ENCODE measurements at places on chromosomes 12 and 14.

DNA sequence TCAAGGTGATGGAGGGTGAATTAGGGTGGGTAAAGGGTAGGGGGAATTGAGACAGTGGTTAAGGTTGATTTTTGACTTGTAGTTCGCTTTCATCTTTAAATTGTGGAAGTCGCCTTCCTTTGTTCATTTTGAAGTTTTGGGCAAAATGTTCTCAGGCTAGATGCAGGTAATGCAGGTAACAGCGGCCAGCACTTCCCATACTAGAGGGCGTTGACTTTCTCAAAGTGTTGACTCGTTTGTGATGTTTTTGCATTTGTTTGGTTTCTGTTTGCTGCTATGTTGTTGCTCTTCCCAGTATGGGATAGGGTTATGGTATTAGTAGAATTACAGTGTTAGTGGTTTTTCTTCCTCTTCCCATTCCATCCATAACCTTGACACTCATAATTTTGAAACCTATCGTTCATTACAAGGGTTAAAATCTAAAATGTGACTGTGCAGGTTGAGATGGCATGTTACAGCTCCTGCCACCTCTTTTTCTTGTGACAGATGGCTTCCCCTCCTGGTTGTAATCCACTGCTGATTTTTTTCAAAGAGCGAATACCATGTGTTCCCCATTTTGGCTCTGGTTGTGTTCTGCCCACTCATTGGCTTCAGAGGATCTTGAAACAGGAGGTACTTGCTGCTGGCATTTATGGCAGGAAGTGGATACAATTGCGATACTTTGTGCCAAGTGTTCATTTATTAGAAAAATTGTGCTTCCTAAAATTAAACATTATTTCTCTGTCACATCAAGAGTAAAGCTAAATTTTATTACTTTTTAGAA lies 57.1 kb downstream of the ERC1 start:
- DNase-seq: no peak

DNA sequence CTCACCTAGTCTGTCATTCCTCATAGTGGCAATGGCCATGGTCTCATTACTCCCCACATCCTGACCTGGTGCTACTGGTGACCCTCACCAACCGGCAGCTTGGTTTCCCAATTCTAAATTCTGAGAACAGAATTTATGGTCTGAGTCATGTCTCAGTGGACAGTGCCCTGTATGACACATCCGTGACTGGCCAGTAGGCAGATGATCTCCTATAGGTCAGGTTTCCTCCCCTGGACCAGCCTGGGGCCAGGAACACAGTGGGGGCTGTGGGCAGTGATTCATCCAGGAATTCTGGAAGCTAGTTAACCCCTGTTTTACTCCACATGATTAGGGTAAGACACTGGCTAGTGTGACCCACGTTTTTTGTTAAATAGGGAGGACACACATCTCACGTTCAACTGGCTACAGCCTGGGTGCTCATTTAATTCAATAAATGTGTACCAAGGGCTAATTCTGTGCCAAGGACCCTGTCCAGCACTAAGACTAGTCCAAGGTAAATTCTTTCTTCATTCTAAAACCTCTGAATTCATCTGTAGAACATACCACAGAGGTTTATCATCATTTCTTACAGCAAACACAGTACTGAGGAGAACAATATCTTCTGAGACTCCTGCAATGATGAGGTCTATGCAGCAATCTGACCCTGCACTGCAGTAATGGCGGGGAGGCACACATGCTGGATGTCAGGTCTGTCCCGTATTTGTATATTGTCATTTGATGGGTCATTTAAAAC lies 249.6 kb upstream of the TBX3 start:
- DNase-seq: no peak

- DNase-seq: no peak
Observed at GRCh38 chr12:106160915-106161314, 22.2 kb upstream of the NUAK1 start.

GRCh38 chr12:90338365-90338764 lies 616.6 kb downstream of the CCER1 start:
- no peak for DNase-seq

DNA sequence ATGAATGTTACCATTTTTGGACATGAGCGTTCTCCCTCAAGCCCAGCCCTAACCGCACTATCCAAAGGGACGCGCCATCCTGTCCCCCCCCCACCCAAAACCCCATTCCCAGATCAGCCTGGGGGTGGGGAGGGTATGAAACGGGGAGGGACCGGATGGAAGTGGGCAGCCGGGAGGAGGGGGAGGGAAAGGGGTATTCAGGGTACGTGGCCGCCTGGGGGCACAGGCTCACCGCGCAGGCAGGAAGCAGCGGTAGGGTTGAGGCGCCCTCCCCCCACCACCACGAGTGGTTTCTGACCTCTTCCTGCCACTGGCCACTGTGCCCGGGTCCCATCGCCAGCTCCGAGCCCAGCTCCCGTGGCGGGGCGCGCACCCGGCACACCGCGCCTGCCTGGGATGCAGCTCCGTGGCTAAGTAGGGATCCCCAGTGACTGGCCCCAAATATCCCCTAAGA lies 1.4 kb downstream of the ACTN1 start:
- DNase-seq: no peak

DNA sequence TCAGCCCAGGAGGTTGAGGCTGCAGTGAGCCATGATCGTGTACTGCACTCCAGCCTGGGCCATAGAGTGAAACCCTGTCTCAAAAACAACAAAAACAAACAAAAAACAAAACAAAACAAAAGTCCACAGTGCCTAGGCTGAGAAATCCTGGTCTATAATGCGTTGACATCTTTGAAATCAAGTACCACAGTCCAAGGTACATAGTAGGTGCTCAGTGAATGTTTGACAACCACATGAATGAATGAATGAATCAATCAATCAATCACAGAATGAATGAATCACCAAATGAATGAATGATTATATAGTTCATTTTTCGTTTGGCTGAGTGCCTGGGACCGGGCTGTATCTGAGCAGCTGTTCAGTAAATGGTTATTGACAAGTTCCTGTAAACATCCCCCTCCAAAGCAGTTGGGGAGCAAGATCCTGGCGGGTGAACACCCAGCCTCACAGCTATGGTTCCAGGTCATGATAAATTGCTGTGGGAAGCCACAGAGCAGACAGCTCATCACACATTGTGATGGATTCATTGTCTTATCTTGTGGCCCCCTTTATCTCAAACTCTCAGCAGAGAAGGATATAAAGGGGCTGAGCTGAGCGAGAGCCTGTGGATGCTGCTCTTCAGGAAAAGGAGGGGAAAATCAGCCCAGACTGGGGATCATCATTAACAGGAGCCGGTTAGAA lies 30.4 kb upstream of the IFT81 start:
- no peak for DNase-seq

GRCh38 chr12:20863056-20863455 lies 52.6 kb downstream of the SLCO1B3 start:
- no peak for DNase-seq

GRCh38 chr12:26021534-26021933 lies 63.1 kb downstream of the RASSF8 start:
- no peak for DNase-seq

- DNase-seq: no peak
Observed at GRCh38 chr14:100048786-100049185, 16.4 kb upstream of the EVL start.

- no peak for DNase-seq
Observed at GRCh38 chr12:94404854-94405253, 54.8 kb downstream of the CEP83 start.

GRCh38 chr12:116677202-116677661 lies 60.6 kb downstream of the SPRING1 start:
- no peak for DNase-seq

DNA sequence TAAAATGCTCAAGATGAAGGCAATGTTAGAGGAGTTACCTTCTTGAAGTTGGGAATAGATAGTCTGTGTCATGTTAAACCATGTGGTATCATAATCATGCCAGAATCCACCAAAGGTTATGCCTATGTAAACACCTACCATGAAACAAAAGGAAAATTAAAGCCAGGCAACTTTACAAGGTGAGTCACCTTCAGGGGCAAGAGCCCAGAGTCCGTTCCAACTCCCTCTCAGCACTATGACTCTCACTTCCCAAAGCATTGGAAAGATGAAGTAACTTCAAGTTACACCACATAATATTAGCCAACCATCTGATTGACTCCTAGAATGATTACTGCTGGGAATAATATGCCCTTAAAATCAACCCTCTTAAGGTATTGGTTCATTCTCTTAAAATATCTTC lies 38.5 kb downstream of the CATSPERB start:
- DNase-seq: no peak

- DNase-seq: no peak
Observed at GRCh38 chr12:131673888-131674257, 37.0 kb upstream of the SFSWAP start.

DNA sequence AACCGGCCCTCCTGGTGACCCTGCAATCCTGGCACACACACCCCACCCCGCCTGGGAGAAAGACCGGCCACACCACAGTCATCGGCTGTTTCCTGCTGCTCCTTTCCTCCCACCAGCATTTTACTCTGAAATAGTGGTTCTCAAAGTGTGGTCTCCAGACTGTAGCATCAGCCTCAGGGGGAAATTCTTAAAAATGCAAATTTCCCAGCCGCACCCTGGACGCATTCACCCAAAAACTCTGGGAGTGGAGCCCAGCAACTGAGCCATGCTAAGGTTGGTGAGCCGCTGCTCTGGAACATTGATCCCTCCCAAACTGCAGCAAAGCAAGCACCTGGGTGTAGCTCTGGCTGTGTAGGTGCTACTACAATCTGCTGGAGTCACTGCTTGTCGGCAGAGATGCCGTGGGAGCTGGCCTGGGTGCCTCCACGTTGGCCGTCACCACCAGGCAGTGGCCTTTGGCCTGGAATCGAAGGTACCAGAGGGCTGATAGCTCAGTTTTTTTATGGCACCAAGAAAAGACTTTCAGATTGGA lies 38.4 kb upstream of the BCL2L14 start:
- no peak for DNase-seq

DNA sequence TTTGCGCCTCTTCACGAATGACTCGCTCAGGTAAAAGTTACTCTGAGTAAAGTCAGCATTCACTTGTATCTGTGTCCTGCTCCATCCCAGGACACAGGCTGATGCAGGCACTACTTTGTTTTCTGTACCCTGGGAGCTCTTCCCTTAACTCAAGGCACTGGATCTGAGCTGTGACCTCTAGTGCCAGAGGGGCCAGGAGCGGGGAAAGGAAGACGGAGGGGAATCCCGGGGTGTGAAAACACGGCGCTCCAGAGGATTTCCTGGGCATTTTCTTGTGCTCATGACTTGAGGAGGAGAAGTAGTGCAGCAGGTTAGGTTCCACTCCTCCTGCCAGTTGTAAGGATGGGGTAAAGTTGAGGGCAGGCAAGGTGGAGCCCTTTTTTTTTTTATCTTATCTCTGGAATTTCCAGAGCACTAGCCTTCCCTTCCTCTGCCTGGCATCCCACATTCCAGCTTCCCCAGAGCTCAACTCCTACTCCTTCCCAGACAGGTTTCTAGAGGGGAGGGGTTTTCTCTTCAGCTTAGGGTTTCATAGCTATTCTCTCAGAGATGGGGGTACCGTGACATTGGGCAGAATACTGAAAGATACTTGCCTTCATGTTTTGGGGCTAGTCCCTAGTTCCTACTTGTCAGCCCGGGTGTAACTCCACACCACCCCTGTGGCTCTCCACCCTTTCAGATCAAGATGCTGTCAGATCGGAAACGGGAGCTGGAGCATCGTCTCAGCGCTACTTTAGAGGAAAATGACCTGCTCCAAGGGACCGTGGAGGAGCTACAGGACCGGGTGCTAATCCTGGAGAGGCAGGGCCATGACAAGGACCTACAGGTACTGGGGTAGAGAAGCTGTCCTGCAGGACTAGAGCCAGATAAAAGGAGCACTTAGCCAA lies 52.3 kb downstream of the RAB35 start:
- no peak for DNase-seq

GRCh38 chr12:116892349-116893140 lies 11.3 kb upstream of the HRK start:
- no peak for DNase-seq

DNA sequence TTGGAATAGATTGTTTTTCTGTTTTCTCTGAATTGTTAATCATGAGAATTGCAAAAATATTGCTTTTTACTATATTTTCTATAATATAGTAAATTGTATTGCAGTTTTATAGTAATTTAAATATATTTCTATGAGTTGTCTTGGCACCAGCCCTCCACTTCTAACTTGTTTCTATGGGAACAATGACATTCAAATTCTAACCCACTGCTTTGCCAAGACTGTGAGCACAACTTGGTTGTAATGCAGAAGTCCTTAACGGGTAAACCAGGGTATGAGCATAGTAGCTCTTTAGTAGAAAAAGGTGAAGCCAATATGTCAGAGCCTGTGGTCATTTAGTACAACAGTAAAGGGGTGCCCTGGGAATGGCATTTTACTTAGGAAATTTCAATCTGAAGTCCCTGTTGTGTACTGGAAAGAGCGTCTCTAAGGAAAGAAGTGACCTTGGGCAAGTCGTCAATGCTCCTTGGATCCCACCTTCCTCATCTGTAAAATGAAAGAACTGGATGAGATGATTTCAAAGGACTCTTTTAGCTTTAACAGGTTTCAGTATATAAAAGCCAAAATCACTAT lies 283.3 kb downstream of the ATP23 start:
- DNase-seq: no peak

GRCh38 chr12:55072083-55072482 lies 52.3 kb downstream of the NEUROD4 start:
- peak; percentile 12 for DNase-seq

GRCh38 chr12:128819293-128820144 lies 4.2 kb downstream of the SLC15A4 start:
- DNase-seq: no peak

DNA sequence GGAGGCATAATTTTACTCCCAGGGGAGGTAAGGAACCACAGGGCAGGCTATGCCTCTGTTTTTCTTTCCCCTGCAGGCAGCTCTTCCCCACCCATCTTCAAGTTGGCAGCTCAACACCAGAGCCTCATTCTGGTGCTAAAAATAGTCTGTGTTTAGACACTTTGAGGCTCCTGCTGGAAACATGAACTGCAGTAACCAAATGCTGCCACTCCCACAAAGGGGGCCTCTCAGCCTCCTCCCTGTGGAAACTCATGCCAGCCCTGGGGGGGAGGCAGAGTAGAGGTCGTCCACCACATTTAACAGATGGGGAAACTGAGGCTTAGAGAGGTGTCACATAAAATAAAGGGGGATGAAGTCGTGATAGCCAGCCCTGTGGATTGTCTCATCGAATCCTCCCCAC lies 61.4 kb downstream of the WSCD2 start:
- DNase-seq: no peak

- DNase-seq: no peak
Observed at GRCh38 chr12:22812531-22812930, 187.6 kb downstream of the ETNK1 start.

- no peak for DNase-seq
Observed at GRCh38 chr12:99009654-99010296, 364.7 kb downstream of the APAF1 start.

All from NCI-H1436 treated with DMSO at 0.1 percent for 48 hours (cell line).